Common myeloid progenitor, CD34-positive (primary cell): ENCODE measurements at places on chromosomes 11 and 22.
A peak's percentile ranks its signal among the peaks of the same experiment; 100 is the strongest.

DNA sequence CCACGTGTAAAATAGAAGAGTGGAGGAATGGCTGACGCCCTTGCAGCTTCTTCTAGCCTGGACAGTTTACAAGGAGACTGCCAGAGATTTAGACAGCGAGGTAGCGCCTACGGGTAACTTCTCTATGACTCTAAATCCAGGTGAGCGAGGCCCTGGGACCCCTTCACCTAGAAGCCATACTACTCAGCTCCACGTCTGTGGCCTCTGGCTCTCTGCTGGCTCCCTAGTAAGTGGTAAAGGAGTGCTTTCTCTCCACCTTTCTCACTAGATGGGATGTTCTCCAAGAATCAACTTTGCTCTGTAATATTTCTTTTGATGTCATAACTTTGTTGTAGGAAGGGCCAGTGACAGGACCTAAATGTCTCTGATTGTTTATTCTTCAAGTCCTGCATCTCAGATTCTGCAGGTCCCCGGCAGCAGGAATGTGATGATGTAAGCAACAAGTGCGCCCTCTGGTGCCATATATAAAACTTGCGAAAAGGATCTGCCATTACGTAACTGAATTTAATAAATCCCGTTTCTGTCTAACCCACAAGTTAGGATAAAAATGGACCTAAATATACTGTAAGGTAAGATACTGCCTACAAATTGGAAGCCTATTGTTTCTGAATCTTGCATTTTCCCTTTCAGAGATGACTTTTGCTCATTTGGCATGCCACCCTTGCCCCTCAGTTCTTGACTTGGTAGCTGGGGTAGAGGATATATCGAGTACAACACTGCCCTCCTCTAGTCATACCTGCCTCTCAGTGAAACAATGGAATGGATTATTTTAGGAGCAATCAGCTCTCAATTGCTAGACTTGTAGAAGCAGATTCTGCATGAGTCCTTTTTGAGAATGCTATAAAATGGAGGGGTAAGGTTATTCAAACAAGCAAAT, 11.0 kb upstream of the PTPN5 start:
- peak; percentile 86 for DNase-seq

- DNase-seq: no peak
These were observed 1.1 kb downstream of the IL18BP start for GRCh38 chr11:71999798-72000197.

GRCh38 chr11:13745165-13745564, 76.7 kb downstream of the FAR1 start:
- no peak for DNase-seq

DNA sequence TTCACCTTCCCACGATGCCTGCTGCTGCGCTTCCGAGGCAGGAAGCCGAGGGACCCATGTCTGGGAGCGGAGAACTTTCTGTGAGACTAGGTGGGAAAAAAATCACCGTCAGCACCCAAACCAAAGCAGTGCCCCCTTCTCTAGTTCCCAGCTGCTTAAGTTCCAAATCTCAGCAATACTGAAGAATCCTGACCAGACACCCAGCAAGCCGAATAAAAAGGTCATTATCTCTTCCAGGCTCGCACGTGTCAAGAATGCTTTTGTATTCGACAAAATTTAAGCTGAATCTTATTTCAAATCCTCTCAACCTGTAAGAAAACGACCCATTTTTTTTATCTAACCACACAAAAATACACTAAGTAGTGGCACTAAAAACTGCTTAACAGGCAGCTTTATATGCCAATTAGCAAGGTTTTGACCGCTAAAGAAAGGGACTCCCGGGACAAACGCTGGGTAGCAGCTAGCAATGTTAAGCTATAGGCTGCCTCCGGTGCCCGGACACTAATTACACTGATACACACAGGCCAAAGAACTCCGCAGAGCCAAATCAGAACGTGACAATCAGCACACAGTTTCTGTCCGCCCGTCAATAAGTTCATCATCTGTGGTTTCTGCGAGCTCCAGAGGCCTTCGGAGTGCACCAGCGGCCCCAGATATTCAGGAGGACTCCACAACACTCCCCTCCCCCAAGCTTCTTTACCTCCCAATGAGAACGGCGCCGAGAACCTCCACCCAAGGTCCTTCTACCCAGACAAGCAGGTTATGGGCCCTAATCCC, 728 bp downstream of the RPL3 start:
- no peak for DNase-seq

GRCh38 chr11:133383689-133384088, 148.6 kb downstream of the OPCML start:
- DNase-seq: no peak

DNA sequence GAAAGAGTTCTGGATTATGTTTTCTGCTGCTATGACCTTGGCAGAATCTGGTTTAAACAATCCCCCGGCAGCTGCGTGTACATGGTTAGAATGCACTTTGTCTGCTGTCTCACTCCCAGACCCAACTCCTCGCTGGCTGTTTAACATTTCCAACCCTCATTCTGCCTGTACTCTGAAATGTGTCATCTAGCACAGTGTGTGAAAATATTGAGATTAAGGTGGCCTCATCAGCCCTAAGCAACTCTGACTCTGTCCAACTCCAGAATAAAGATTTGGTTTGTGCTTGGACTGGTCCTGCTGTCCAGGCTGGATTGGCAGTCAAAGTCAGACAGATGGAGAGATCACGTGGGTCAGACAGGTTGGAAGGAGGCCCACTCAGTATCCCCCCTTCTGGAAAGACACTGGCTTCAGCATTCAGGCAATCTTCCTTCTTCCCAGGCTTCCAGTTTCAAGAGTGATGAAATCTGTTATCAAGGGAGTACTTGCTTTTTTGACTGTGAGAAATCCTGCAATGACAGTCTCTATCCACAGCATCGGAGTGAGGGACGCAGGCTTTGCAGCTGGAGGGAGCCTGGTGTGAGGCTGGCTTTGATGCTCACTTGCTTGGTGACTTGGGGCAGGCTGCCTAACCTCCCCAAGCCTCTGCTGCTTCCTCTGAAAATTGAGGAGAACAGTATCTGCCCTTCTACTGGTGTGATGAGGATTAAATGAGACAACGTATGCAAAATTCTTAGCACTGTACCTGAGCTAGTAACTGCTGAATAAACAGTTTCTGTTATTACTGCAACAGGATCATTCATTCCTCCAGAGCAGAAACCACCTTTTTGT, 29.8 kb downstream of the ABTB2 start:
- no peak for DNase-seq

GRCh38 chr11:134512571-134513538, 100.8 kb upstream of the B3GAT1 start:
- no peak for DNase-seq
